ENCODE measurements at places on chromosomes 6 and 20.

- no peak for DNase-seq
These were observed 14.9 kb downstream of the MTFR2 start for GRCh38 chr6:136235233-136235564.

GRCh38 chr6:94668876-94669275 is 908.5 kb upstream of the MANEA start:
- DNase-seq, result no peak

DNA sequence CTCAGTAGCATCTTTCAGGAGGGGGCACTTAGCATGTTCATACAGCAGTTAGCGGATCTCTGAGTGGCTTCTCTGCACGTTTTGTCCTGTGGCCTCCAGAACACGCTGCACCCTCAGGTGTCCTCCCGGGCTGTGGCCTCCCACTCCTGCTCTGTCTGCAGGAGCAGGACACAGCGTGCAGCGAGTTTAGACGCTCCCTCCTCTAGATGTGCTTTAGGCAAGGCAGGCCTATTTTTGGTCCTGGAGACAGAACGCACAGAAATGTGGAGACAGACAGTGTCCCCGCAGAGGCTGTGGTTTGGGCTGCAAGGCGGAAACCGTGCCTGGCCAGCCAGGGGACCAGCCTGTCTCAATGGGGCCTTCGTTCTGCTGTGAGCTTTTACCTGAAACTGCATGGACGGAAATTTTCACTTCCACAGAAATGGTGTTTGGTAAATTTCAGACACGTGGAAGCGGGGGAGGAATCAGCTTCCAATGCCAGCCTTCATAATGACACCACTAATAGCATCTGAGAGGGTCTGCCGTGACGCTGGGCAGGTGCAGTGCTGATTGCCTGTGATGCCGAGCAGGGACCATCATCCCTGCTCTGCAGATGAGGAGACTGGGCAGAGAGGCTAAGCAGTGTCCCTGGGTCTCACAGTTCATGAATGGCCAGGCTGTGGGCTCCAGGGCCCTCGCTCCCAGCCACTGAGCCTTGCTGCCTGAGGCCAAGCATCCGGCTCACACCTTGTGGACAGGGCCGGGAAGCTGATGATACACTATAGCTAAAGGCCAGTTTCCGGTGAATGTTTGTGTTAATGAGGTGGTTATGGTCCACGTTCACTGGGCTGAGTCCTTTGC is 120.9 kb downstream of the SYCP2 start:
- DNase-seq, result no peak

GRCh38 chr6:88586371-88587149 is 376.9 kb downstream of the RNGTT start:
- no peak for DNase-seq

DNA sequence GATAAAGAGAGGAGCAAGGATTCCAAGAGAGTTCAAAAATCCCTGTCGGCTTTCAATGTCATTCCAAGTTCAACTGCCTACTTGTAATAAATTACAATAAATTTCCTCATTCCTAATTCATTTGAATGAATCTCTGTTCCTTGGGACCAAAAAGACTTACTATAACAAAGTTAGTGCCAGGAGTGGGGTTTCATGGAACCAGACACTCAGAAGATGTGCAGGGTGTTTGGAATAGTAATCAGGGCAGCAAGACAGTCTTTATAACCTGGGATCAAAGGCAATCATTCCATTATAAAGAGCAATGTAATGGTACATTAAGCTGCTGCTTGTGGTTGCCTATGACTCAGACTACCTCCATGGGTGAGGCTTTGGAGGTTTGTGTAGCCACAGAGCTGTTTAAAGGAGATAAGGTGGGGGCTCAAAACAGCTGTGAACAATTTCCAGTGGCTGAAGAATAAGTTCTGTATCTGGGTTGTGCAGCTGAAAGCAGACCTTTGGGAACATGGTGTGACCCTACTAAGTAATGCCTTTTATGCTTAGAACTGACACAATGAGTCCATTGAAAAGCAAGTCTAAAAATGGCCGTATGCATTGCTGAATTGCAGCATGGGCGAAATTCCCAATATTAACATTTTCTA is 159.9 kb downstream of the LINC00237 start:
- no peak for DNase-seq

- DNase-seq, result no peak
These were observed 268.0 kb downstream of the HACE1 start for GRCh38 chr6:104591573-104592334.

DNA sequence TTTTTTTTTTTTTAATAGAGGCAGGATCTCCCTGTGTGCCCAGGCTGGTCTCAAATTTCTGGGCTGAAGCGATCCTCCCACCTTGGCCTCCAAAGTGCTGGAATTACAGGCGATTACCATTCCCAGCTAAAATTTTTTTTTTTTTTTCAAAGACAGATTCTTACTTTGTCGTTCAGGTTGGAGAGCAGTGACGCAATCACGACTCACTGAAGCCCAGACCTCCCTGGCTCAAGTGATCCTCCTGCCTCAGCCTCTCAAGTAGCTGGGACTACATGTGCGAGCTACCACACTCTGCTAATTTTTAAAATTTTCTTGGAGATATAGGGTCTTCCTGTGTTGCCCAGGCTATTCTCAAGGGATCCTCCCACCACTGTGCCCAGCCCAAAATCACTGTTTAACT is 58.0 kb upstream of the MYO6 start:
- DNase-seq, result no peak

- no peak for DNase-seq
These were observed 6.6 kb downstream of the PPDPF start for GRCh38 chr20:63527184-63527583.

DNA sequence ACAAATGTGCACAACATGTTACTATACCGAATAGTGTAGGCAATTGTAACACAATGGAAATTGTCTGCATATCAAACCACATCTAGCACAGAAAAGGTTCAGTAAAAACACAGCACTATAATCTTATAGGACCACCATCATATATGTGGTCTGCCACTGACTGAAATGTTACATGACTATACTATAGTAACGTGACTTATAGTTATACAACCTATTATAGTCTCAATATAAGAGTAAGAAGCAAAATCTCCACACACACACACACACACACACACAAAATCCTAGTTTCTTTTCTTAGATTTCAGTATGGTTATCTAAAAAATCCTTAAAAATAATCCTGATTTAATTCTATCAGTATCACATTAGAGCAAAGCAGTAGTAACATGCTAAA is 164.6 kb downstream of the RALGAPA2 start:
- no peak for DNase-seq
